ENCODE measurements at places on chromosomes 13 and 19. TPM values are rescaled to one million over a fixed set of nuclear protein-coding genes. Genes with fewer than 3 reads are reported as not detected.

- no peaks in the 10 kb centered on the region for H3K4me1 ChIP-seq
- no peaks in the 10 kb centered on the region for H3K27me3 ChIP-seq
- H3K36me3 ChIP-seq: no peaks in the 10 kb centered on the region
- no peak overlapping the region for H3K4me3 ChIP-seq
- H3K27ac ChIP-seq: no peak overlapping the region
Observed at GRCh38 chr13:80011448-80012212, 329.3 kb downstream of the SPRY2 start.

DNA sequence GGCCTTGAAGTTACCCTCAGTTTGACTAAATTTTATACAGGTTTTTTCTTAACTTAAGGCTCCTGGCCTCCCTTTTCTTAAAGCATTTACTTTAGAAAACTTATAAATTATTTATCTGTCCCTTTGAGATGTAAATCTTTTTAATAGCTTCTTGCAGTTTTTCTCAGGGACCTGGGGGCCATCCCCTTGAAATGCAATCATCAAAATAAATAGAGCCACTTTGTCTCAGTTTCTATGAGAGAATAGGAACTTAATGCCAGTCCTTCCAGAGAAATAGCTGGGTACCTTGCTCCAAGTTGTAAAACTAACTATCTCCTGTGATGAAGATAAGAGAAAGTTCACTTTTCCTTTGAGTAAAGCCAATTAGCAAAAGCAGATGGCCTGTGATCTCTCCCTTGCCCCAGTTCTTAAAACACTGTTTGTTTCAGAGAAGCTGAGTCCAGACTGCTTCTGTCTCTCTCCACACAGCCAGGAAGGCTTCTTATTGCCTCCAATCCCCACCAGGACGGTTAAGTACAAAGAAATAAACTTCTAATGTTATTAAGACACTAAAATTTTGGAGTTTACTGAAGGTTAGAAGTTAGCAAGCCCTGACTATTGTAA lies 913.1 kb downstream of the OLFM4 start:
- no peak overlapping the region for H3K4me3 ChIP-seq
- no peak overlapping the region for H3K27ac ChIP-seq
- H3K27me3 ChIP-seq: no peaks in the 10 kb centered on the region

- no peak for DNase-seq
- H3K27ac ChIP-seq: no peak overlapping the region
- peaks cover 5% of the 10 kb centered on the region for H3K4me1 ChIP-seq
- no peaks in the 10 kb centered on the region for H3K36me3 ChIP-seq
- peaks cover 9% of the 10 kb centered on the region for H3K27me3 ChIP-seq
- no peak overlapping the region for H3K4me3 ChIP-seq
Observed at GRCh38 chr13:97116754-97117153, 105.4 kb upstream of the MBNL2 start.

DNA sequence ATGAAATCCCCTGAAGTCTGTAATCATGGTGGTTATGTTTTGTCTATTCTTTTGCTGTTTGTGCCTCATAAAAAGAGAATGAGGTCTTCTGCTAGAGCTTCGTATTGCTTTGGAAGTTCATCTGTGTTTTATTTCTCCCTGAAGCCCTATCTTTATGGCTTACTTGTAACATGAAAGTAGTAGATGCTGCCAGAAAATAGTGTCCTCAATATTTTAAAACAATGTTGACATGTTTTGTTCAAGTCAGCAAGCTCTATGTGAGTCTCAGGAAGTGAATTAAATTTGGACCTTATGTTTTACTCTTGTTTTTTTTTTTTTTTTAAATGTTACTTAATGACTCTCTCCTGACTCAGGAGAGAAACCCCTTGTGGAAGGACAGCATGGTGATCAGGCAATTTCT lies 130.5 kb downstream of the B3GLCT start:
- peaks cover 10% of the 10 kb centered on the region for H3K36me3 ChIP-seq
- H3K4me3 ChIP-seq: no peak overlapping the region
- no peaks in the 10 kb centered on the region for H3K4me1 ChIP-seq
- DNase-seq: no peak
- no peak overlapping the region for H3K27ac ChIP-seq
- H3K27me3 ChIP-seq: no peaks in the 10 kb centered on the region

GRCh38 chr13:72754111-72754510 lies 26.4 kb downstream of the BORA start:
- H3K4me1 ChIP-seq: no peaks in the 10 kb centered on the region
- peaks cover 72% of the 10 kb centered on the region for H3K36me3 ChIP-seq
- no peak for DNase-seq
- H3K4me3 ChIP-seq: no peak overlapping the region

DNA sequence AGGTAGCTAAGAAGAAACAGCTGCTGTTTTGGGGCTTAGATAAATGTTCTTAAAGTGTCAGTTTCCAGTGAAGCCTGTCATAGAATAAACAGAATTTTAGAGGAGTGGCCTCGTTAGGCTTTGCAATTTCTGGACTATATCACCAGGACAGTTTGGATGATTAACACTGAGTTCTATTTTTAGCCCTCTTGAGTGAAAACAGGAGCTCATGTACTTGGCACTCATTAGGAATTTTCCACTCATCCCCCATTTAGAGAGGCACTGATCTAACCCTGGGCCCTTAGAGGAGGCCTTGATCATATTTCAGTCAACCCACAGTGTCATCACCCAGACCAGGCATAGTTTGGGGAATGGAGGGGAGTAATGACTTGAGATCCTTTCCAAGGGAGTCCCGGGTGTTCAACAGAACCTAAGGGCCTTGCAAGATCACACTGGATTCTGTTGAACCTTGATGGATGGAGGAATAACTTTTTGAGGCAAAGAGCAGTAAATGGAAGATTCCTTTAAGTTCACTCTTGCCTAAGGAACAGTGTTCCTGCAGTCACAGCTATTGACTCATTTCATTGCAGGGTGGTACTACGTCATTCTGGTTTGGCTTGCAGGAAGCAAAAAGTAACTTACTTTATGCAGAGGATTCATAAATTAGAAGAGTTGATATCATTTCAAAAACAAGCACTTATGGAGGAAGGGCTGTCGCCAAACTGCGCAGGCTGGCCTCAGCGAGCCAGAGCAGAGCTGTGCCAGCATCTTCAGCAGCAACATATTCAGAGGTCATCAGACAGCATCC lies 160.2 kb downstream of the SLC7A1 start:
- no peaks in the 10 kb centered on the region for H3K27me3 ChIP-seq
- no peaks in the 10 kb centered on the region for H3K36me3 ChIP-seq
- no peak for DNase-seq
- H3K4me3 ChIP-seq: no peak overlapping the region
- H3K27ac ChIP-seq: no peak overlapping the region

- peak overlapping the region; percentile 78 for H3K27ac ChIP-seq
- peak; percentile 43 for DNase-seq
- peaks cover 7% of the 10 kb centered on the region for H3K27me3 ChIP-seq
- H3K36me3 ChIP-seq: no peaks in the 10 kb centered on the region
Observed at GRCh38 chr19:45442778-45443461, 19.2 kb upstream of the ERCC1 start.

- no peak within 1 kb of the TSS for H3K4me3 ChIP-seq
- no peaks in the 10 kb centered on the region for H3K36me3 ChIP-seq
- DNase-seq: no peak
- no peaks in the 10 kb centered on the region for H3K27me3 ChIP-seq
- H3K4me1 ChIP-seq: peaks cover 26% of the 10 kb centered on the region
Observed at GRCh38 chr13:113157929-113158747, at the start of gene PROZ. TSS of gene PROZ (plus strand) at chr13:113158648. CDS start at chr13:113158661, 13 bp downstream.

- no peak overlapping the region for H3K4me3 ChIP-seq
- H3K27me3 ChIP-seq: no peaks in the 10 kb centered on the region
- H3K4me1 ChIP-seq: peaks cover 85% of the 10 kb centered on the region
- H3K27ac ChIP-seq: peak overlapping the region; percentile 81
- H3K36me3 ChIP-seq: no peaks in the 10 kb centered on the region
- DNase-seq: no peak
Observed at GRCh38 chr13:98564204-98564603, 12.7 kb downstream of the STK24 start.

GRCh38 chr19:48190288-48190884 lies 19.9 kb downstream of the ZSWIM9 start:
- H3K36me3 ChIP-seq: no peaks in the 10 kb centered on the region
- no peaks in the 10 kb centered on the region for H3K27me3 ChIP-seq
- no peaks in the 10 kb centered on the region for H3K4me1 ChIP-seq

DNA sequence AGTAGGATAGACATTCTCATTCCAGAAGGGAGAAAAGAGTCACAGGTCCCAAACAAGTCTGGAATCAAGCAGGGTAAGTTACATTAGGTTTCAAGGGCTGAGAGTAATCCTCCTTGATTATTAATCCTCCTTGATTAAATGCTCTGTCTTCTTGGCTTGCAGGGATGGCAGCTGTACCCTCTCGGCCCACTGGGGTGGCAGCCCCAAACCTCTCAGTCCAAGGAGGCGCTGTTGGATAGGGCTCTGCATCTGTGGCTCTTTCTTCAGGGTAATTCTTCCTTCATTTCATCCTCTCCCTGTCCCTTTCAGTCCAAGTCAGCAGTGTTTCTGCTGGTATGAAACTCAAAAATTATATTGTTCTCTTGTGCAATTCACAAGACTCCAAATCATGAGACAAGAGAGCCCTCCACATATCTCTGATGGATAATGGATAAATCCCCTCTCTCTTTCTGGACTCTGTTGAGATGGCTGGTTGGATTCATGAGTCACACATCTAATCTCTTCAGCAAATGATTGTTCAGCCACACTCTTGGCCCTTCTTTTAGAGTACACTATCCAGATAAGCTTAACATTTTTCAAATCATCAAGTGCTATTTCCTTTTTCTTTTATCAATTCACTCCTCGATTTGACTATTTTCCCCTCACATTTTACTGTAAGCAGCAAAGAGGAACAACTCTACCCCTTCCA lies 323.7 kb upstream of the HTR2A start:
- no peaks in the 10 kb centered on the region for H3K36me3 ChIP-seq
- no peak overlapping the region for H3K27ac ChIP-seq
- H3K4me1 ChIP-seq: no peaks in the 10 kb centered on the region
- DNase-seq: no peak
- no peak overlapping the region for H3K4me3 ChIP-seq
- no peaks in the 10 kb centered on the region for H3K27me3 ChIP-seq

DNA sequence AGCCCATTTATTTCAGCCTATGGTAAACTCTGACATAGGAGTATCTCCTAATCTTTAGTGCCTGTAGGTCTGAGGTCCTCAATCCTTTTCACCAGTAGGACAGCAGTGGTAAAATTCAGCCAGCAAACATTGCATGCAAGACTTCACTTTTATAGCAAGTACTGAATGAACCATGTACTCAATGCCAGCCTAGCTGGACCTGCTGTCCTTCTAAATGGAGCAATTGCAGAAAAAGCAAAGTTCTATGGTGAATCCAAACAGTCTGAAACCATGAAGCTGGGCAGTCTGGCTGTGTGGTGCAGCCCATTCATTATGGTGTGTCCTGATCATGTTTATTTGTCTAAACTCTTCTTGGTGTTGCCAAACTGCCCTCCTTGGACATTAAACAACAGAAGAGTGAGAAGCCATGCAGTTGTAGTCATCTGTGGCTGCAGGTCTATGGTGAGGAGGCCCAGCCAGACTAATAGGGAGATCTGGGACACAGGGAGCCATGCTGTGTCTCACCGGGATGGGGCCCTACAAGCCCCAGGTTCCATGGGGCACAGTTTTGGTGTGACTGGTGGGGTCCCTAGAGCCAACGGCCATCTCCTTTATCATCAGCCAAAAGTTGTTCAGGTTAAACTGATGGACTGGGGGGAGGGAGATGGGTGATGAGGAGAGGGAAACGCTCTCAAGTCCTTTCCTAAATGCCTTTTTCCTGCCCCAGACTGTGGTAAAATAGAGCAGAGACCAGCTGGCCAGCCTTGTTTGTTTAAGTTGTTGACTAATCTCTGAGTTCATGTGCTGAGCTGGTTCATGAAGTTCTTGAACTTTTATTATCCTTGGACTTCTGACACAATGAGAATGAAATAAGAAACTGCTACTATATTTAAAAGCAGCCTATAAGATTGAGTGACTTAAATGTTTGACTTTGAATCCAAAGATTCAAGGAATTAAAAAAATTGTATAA lies 20.6 kb upstream of the TNFSF11 start:
- H3K4me1 ChIP-seq: no peaks in the 10 kb centered on the region
- no peak overlapping the region for H3K27ac ChIP-seq
- no peak overlapping the region for H3K4me3 ChIP-seq
- no peaks in the 10 kb centered on the region for H3K36me3 ChIP-seq

DNA sequence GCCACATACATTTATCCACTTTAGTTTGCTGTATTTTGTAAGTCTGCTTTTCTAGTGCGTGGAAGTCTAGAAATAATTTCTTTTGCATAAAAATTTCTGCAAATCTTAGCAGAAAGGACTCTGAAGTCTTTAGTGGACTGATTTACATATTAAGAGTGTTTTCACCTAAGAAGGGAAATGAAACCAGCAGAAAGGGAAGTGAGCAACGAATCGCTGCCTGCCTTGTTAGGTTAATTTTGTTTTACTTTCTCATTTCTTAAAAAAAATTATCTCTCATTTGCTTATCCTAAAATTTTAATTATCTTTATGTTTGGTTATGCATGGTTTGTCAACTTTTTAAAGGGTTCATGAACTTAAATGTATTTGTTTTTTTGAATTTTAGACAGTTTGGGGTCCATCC lies 767 bp upstream of the GPR18 start:
- peaks cover 34% of the 10 kb centered on the region for H3K36me3 ChIP-seq
- peak overlapping the region; percentile 15 for H3K4me3 ChIP-seq
- H3K4me1 ChIP-seq: peaks cover 30% of the 10 kb centered on the region
- no peak for DNase-seq

- H3K4me1 ChIP-seq: no peaks in the 10 kb centered on the region
- peaks cover 19% of the 10 kb centered on the region for H3K36me3 ChIP-seq
- H3K27ac ChIP-seq: no peak overlapping the region
- H3K27me3 ChIP-seq: no peaks in the 10 kb centered on the region
Observed at GRCh38 chr19:56086671-56087430, 34.2 kb downstream of the ZNF787 start.

GRCh38 chr13:110430391-110431336 lies 123.6 kb downstream of the COL4A2 start:
- H3K27me3 ChIP-seq: peaks cover 26% of the 10 kb centered on the region
- H3K4me1 ChIP-seq: no peaks in the 10 kb centered on the region
- no peaks in the 10 kb centered on the region for H3K36me3 ChIP-seq
- H3K27ac ChIP-seq: no peak overlapping the region
- DNase-seq: no peak

- no peaks in the 10 kb centered on the region for H3K36me3 ChIP-seq
- H3K27ac ChIP-seq: peak overlapping the region; percentile 57
- no peak for DNase-seq
- H3K4me1 ChIP-seq: no peaks in the 10 kb centered on the region
- H3K4me3 ChIP-seq: no peak overlapping the region
Observed at GRCh38 chr19:29810504-29810871, 1.3 kb upstream of the CCNE1 start.

GRCh38 chr13:80399340-80400163 lies 58.6 kb upstream of the SPRY2 start:
- H3K27ac ChIP-seq: no peak overlapping the region
- no peaks in the 10 kb centered on the region for H3K27me3 ChIP-seq
- DNase-seq: no peak
- H3K36me3 ChIP-seq: no peaks in the 10 kb centered on the region
- H3K4me1 ChIP-seq: peaks cover 29% of the 10 kb centered on the region
- H3K4me3 ChIP-seq: no peak overlapping the region

Gene NACC1
- 38.1 TPM for total RNA-seq

Gene POGLUT2
- total RNA-seq: 0.70 TPM

Gene NKPD1
- 0.95 TPM for total RNA-seq

Gene ZNF99
- not detected for total RNA-seq

Gene ZC3H4
- total RNA-seq: 72.3 TPM

Gene CEACAM4
- total RNA-seq: 0.53 TPM

Gene ZNF497
- 3.4 TPM for total RNA-seq

Gene UNC13A
- 0.13 TPM for total RNA-seq

Gene HCST
- total RNA-seq: 165 TPM

Gene ZNF763
- total RNA-seq: 10.5 TPM

Gene ICAM4
- 0.53 TPM for total RNA-seq

All from T-cell (primary cell).